Fibroblast of skin of right biceps (primary cell): ENCODE measurements at places on chromosomes 12 and 14.
A peak's percentile ranks its signal among the peaks of the same experiment; 100 is the strongest.

DNA sequence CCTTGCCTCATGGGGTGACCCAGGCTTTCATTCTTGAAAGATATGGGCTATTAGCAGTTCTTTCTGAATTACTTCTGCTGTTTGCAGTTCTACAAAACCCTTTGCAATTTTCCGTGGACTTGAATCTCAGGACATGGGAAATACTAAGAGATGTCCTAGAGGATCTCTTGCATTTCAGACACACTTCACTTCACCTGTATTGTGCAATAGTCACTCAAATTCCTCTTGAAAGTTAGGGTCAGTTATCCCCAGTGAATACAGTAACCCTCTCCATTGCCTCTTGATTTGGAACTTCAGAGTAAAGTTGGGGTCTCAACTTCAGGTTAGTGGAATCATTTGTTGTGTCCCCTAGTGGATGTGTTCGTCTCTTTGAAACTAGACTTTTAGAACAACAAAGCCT lies 31.8 kb downstream of the YLPM1 start:
- no peak for DNase-seq

- DNase-seq, result no peak
These were observed 793.6 kb downstream of the GALC start for GRCh38 chr14:87199381-87199780.

DNA sequence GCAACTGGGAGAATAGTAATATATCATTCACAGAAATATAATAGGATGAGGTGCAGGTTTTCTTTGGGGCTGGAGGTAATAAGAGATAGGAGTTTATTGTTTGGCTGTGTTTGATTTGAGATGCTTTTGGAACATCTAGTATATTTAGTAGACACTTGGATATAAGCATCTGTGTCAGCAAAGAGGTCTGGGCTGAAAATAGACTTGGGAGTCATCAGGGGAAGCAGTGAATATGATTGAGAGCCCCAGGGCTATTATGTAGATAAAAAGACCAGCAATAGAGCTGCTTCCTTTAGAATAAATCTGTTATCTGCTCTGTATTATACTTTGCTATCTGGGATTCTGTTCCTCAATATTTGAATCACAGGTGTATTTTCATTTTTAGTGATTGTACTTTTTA lies 36.6 kb downstream of the SPATA7 start:
- DNase-seq, result no peak

DNA sequence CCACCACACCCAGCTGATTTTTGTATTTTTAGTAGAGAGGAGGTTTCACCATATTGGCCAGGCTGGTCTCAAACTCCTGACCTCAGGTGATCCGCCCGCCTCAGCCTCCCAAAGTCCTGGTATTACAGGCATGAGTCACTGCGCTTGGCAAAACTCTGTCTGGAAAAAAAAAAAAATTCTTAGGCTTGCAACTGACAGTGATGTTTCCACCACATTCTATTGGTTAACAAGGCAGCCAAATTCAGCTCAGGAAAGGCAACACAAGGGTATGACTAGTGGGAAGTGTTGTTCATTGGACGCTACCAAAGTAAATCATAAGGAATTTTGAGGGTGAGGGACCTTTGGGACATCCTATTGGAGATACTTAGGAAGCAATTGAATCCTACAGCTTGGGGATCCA lies 2.9 kb upstream of the SBNO1 start:
- peak; percentile 31 for DNase-seq

DNA sequence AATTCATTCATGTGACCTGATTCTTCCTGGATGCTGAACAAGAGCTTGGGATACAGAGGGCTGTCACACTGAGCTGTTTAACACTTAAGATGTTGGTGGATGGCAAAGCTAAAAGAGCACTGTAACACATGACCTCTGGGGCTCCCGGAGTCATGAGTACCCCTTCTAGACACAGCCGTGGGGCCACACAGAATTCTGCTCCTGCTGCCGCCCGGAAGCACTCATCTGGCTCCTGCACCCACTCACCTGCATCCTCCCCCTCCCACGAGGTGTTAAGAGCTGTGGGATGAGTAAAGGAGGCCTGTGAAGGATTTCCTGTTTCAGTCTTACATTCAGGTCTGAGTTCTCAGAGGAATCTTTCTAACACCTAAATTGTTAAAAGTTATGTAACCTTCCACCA lies 78.0 kb upstream of the SSTR1 start:
- no peak for DNase-seq

DNA sequence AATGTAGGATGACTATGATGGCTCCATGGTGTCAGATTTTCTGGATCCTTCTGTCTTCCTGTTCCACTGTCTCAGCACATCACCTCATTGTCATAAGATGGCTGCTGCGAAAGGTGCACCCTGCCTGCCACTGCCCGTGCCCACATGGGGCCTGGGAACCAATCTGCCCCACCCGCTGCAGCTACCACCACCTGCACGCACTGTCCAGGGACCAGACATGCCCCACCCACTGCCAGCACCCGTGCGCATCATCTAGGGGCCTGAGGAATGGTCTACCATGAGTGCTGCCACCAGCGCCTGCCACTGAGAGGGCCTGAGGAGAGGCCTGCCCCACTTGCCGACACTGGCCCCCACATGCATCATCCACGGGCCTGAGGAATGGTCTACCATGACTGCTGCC lies 23.8 kb downstream of the CYP46A1 start:
- DNase-seq, result no peak

DNA sequence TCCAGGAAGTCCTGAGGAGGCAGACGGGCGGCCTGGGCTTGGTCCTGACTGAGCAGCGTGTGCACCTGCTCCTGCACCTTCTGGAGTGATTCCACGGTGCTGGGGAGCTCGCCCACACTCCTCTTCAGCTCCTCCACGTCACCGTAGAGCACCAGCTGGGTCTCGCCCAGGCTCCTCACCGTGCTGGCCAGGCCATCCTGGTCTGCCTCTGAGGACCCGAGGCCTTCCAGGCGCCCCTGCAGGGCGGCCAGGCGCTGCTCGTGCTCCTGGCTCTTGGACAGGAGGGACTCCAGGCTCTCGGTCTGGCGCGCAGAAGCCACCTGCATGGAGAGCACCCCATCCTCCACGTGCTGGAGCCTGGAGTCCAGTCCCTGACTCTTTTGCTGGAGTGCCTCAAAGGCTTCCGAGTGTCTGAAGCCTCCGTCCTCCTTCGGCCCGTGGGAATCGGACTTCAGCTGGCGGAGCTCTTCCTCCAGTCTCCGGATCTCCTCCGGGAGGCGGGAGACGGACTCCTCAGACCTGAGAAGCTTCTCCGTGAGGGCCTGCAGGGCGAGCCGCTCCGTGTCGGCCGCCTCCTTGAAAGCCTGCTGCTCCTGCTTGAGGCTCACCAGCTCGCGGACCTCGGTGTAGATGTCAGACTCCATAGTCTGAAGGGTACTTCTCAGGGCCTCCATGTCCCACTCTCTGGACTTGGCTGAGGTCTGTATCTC lies 8.4 kb downstream of the CKAP4 start:
- DNase-seq, result no peak
